Neural crest cell (in vitro differentiated cells): ENCODE measurements at places on chromosomes 7 and 10.

DNA sequence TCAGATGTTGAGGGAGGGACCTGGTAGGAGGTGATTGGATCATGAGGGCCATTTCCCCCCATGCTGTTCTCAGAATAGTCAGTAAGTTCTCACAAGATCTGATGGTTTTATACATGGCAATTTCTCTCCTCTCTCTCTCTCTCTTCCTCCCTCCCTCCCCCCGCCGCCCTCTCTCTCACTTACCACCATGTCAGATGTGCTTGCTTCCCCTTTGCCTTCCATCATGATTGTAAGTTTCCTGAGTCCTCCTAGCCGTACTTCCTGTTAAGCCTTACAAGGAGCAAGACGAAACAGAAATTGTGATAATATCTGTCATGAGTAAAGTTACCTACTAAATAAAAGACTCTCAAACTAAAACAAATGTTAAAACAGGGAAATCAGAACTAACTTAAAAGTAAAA lies 19.9 kb upstream of the GPR141 start:
- DNase-seq: no peak

DNA sequence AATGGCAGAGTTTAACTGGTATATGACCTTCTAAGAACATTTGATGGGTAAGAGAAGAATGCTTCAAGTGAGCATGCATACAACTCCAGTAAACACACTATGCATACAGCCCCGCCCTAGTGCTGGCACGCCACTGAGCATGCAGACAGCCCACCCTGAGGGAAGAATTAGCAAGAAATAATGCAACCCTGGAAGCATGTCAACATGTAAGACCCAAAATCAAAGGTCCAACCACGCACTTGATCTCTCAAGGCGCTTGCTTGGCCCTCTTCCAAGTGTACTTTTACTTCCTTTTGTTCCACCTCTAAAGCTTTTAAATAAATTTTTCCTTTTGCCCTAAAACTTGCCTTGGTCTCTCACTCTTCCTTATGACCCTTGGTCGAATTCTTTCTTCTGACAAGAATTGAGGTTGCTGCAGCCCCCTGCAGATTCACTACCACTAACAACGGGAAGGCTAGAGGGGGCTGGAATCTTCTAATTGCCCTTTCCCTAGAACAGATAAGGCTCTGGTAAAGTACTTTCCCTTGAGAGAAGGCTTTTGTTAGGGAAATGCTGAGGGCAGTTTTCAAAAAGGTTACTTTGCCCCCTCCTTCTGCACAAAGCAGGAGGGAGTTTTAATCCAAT lies 3.4 kb downstream of the FAM24B start:
- DNase-seq: no peak

DNA sequence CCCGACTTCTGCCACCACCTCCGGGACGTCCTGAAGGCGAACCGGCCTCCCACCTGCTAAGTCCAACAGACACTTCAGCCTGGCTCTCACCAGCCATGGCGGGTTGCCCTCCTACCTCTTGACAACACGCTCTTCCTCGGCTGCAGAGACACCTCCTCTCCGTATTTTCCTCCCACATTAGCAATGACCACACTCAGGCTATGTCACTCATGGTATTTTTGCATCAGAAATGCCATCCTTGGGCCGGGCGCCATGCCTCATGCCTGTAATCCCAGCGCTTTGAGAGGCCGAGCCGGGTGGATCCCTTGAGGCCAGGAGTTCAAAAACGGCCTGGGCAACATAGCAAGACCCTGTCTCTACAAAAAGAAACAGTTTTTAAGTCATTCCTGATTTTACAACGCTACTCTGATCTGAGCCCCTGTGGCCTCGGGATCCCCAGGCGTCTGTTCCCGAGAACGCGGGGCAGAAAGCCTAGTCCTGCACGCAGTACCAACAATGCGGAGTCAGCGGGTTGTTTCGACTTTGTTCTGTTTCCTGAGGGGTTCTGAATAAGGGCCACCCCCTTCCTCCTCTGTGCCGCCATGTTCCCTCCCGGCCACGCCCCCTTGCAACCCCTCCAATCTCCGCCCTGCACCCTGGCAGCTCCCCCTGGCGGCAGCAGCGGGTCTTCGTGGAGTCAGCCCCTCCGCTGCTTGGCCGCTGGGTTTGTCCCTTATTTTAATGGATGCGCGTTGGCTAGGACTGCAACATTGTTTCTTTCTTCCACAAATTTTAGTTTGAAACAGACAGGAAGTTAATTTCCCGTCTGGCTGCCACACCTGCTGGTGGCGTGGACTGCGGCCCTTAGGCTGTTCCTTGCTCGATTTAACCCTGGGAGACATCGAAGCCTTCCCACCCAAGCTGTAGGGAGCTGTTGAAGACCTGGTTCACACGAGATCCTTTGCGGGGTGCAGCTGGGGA lies 9.7 kb upstream of the ZFAND2A start:
- peak; percentile 46 for DNase-seq

DNA sequence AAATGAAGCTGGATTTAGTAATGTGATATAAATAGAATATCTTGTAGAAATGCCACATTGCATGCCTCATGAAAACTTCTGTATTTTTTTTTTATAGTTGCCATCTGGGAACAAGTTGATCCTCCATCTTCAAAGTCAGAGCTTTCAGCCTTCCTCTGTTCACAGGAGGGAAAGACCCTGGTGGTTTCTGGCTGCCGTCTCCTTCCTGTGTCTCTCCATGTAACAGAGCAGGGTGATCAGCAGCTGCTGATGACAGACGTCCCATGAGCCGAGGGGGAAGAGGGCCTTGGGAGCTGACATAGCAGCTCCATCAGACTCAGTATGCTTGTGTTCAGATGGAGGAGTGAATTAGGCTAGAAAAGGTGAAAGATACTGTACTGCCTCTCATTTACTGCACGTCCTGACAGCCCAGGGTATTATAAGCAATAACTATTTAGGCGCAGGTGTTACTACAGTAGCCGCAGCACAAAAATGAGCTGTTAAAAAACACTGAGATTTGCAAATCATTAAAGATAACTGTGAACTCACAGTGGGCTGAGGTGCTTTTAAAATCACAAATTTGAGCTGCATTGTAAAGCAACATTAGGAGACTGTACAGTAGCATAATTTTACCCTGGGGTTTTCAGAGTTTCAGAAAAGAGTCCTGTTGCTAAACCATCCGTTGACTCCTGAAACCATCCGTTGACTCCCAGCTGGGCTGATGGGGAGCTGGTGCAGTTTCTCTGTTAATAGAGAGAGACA lies 103.3 kb downstream of the CFAP58 start:
- DNase-seq: no peak

DNA sequence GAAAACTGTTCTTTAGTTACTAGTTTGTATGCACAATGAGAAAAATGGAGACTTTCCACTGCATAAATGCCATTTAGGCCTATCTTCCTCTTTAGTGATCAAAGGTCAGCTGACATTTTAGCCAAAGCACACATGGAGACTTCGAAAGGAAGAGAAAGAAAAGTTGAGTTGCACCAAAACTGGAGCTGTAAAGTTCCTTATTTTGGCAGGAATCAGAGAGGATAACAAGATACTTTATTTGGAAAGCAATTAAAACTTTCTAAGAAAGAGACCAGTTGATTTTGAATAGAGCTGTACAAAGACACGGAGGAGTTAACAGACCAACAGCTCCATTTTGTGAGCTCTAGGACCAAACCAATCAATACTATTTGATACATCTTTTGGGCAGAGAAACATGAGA lies 14.2 kb downstream of the ENTPD7 start:
- no peak for DNase-seq

DNA sequence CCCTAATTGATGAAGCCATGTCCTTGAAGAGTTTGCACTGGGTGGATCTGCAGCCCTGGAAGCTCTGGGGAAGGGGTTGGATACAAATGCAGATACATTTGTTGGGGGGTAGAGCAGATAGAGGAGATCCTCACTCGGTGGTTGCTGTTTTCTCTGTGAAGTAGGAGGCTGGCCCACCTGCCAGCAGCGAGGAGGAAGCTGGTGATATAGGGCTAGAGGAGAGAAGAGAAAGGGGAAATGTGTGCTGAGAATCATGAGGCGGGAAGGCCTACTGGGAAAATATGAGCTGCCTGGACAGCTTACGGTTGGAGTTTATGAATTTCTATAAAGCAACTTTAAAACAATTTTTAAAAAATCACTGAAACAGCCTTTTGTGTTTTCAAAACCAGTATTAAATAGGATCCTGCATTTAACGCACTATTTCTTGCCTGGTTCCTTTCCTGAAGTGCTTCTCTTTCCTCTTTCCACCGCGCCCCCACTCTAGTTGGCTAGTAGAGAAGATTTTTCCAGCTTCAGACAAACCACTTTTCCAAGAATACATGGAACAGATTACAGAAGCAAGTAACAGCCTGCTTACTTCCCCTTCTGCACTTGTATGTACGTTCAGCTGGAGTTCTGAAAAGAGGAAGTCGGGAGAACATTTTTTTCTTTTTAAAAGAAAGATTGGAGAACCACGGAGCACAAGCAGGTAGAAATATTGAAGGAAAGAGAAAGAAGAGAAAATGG lies 100.6 kb upstream of the GLCCI1 start:
- no peak for DNase-seq

DNA sequence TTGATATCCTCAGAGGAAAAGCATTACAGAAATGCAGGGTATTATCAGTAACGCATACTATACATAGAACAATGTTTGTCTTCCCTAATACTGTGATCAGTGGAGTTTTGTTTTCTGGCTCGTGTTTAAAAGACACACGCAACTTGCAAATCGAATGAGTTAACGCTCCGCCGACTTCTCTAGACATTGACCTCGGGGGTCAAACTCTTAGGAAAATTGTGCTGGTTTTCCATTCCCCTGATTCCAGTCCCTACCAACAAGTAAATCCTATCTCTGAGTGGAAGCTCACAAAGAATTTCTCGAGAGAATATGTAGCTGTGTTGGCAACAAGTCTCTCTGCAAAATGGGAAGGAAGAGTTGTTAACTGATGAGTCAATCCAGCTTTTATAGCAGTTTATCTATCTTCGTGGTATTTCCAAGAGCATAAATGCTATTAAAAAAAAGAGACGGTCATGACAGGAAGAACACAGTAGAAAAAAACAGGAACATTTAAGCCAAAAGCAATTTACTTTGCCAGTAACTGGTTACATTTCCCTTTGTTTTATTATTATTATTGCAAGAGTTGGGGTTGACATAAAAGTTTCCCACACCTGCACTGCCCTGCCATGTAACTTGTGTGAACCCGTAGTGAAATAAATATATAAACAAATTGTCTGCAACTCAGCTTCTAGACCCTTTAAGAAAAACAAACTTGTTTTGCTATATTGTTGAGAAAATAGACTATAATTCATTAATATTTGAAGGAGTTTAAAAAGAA lies 144.4 kb downstream of the ARID5B start:
- DNase-seq: no peak

GRCh38 chr7:152158801-152159587 lies 133.5 kb downstream of the GALNT11 start:
- no peak for DNase-seq

DNA sequence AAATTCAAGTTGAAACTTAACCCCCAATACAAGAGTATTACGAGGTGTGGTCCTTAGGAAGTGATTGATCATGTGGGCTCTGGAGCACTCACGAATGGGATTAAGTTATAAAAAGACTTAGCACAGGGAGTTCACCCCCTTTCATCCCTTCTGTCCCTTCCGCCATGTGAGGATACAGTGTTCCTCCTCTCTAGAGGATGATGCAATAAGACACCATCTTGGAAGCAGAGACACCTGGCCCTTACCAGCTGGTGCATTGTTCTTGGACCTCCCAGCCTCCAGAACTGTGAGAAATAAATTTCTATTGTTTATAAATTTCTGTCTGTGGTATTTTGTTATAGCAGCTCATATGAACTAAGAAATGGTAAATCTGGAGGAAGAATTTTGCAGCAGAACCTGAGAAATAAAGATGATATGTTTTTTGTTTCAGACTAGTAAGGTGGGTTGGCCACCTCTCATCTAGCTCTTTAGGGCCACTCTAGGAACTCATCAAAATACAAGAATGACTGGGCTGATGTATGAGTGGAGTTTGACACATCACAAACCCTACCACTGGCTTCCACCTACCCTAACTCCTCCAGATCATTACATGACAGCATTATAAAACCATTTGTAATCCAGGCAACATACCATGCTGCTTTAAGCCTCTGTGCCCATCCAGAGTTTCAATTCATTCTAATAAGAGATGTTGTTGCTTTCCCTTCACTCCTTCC lies 22.4 kb downstream of the SLC26A5 start:
- DNase-seq: no peak

DNA sequence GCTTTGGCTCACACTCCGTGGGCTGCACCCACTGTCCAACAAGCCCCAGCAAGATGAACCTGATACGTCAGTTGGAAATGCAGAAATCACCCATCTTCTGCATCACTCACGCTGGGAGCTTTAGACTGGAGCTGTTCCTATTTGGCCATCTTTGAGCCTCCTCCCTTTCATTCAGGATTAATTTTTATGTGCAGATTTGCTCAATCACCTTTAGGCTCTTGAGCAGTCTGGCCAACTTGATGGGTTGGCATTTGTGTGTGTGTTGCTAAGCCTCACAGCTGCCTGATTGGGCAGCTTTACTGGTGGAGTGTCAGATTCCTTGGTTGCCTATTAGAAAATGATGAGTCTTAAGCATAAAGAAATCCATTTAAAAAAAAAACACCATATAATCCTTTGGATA lies 236.1 kb downstream of the KIF20B start:
- DNase-seq: no peak

GRCh38 chr10:86257683-86258082 lies 108.9 kb downstream of the GRID1 start:
- DNase-seq: no peak

DNA sequence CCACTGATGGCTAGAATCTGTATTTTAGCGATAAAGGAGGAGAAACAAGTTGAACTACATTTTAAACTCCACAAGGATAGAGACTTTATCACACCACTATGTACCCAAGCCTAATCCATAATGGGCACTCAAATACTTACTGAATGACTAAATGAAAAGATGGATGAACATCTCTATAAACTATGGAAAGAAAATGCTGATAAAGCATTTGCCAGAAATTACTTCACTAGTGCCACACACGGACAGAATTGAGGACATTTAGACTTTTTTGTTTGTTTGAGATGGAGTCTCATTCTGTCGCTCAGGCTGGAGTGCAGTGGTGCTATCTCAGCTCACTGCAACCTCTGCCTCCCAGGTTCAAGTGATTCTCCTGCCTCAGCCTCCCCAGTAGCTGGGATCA lies 1.7 kb upstream of the NSUN6 start:
- no peak for DNase-seq

- DNase-seq: peak; percentile 12
Measured at GRCh38 chr10:35335133-35336083, 901 bp upstream of the CCNY start.

DNA sequence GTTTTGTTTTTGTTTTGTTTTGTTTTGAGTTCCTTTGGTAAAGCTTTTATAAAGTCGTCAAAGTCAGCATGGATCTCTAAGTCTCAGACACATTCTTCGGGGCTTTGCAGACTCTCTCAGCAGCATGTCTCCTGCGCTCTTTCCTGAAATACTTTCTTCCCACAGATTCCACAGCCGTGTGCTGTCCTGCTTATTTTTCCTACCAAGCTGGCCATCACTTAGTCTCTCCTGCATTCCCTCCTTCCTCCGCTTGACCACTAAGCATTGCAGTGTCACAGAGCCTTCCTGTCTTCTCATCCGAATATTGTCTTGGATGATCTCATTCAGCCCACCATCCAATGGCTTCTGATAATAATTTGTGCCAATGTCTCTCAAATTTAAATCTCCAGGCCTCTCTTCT lies 434.3 kb upstream of the C7orf33 start:
- no peak for DNase-seq
